CD4-positive, CD25-positive, alpha-beta regulatory T cell (primary cell): ENCODE measurements at places on chromosomes 1 and 21. TPM values are rescaled to one million over a fixed set of nuclear protein-coding genes. Genes with fewer than 3 reads are reported as not detected.

OR2L3 gene
- polyA plus RNA-seq: not detected

C1orf94 gene
- polyA plus RNA-seq: not detected

GFI1 gene
- 6.5 TPM for polyA plus RNA-seq

SPATA21 gene
- polyA plus RNA-seq: not detected

ELAVL4 gene
- polyA plus RNA-seq: not detected

FCER1G gene
- 121 TPM for polyA plus RNA-seq

- H3K36me3 ChIP-seq: no peaks in the 10 kb centered on the region
- peaks cover 50% of the 10 kb centered on the region for H3K4me1 ChIP-seq
- no peaks in the 10 kb centered on the region for H3K27me3 ChIP-seq
- peak overlapping the region; percentile 54 for H3K4me3 ChIP-seq
- peak overlapping the region; percentile 34 for H3K27ac ChIP-seq
These were observed 38.3 kb downstream of the CD34 start for GRCh38 chr1:207872621-207873020.

GRCh38 chr1:151980287-151981177 lies 13.1 kb downstream of the S100A10 start:
- no peak overlapping the region for H3K4me3 ChIP-seq
- peaks cover 17% of the 10 kb centered on the region for H3K4me1 ChIP-seq
- no peaks in the 10 kb centered on the region for H3K27me3 ChIP-seq

GRCh38 chr1:100353071-100353801 lies 930 bp downstream of the CDC14A start:
- peaks cover 22% of the 10 kb centered on the region for H3K36me3 ChIP-seq
- no peaks in the 10 kb centered on the region for H3K27me3 ChIP-seq
- peaks cover 53% of the 10 kb centered on the region for H3K4me1 ChIP-seq
- peak overlapping the region; percentile 99 for H3K4me3 ChIP-seq
- peak overlapping the region; percentile 95 for H3K27ac ChIP-seq

GRCh38 chr1:99943223-99943794 lies 26.5 kb upstream of the SLC35A3 start:
- H3K27me3 ChIP-seq: no peaks in the 10 kb centered on the region
- no peak for DNase-seq
- no peak overlapping the region for H3K27ac ChIP-seq
- H3K36me3 ChIP-seq: no peaks in the 10 kb centered on the region
- no peak overlapping the region for H3K4me3 ChIP-seq

DNA sequence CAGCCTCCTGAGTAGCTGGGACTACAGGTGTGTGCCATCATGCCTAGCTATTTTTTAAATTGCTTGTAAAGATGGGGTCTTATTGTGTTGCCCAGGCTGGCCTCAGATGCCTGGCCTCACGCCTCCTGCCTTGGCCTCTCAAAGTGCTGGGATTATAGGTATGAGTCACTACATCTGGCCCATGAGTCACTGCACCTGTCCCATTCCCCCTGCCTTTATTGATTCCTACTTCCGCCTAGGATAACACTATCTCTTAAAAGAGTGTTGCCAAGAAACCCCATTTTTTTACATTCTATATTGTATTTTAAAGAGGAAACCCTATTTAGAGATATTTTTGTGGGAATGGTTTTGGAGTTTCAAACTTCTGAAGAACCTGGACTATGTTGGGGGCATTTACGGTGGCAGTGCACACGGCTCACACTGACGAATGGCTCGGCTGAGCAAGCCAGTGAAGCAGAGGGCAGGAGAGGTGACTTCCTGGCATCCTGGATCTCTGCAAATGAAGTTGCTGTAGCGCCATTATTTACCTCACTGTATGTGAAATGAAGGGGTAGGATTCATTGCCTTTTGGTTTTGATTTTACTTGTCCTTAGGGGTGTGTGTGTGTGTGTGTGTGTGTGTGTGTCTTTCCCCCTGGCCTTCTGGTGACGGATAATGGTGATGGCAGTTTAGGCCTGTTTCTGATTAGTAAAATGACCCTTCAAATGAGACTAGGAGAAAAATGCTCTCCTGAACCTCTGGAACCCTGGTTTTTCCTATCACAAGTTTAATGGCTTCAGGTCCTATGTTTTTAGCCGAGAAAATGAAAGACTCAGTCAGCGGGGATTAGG lies 22.5 kb downstream of the KIF26B start:
- H3K4me1 ChIP-seq: no peaks in the 10 kb centered on the region
- no peak overlapping the region for H3K4me3 ChIP-seq
- no peaks in the 10 kb centered on the region for H3K27me3 ChIP-seq
- no peak for DNase-seq
- no peaks in the 10 kb centered on the region for H3K36me3 ChIP-seq

DNA sequence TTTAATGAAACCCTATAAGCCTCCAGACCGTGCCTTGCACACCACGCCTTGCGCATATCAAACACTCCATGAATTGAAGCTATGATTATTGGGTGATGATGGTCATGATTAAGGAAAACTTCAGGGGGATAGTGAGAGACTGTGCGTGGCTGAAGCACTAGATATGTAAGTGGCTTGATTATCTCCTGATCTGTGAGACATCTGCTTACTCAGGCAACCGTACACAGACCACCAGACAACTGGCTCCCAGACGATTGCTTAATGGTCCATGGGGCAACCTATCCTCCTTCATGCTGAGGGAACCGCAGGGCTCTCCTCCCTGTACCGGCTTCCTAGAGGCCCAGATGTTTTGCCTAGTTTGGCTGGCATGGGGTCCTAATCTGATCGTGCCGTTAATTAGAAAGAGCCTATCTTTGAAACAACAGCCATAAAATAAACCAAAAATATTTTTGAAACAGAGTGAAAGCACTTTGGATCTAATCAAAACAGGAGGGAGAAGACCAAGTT lies 51.6 kb downstream of the IRF2BP2 start:
- no peaks in the 10 kb centered on the region for H3K36me3 ChIP-seq
- no peak overlapping the region for H3K27ac ChIP-seq
- no peak overlapping the region for H3K4me3 ChIP-seq
- no peaks in the 10 kb centered on the region for H3K27me3 ChIP-seq
- H3K4me1 ChIP-seq: no peaks in the 10 kb centered on the region

DNA sequence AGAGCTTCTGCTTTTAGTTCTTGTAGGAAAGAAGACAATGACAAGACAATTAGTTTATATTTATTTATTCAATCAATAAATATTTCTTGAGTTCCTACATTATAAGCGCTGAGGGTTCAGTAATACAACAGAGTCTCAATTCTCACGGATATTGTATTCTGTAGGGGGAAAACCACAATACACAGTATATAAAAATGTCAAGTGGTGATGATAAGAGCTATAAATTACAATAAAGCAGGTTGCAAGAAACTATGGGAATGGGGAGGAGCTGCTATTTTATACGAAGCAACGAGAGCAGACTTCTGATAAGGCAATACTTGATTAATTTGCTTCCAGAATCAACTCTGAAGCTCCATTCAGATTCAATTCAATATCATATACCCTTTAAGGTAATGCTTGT lies 10.6 kb upstream of the XCL1 start:
- H3K4me1 ChIP-seq: no peaks in the 10 kb centered on the region
- no peak overlapping the region for H3K27ac ChIP-seq
- no peak for DNase-seq
- no peak overlapping the region for H3K4me3 ChIP-seq

DNA sequence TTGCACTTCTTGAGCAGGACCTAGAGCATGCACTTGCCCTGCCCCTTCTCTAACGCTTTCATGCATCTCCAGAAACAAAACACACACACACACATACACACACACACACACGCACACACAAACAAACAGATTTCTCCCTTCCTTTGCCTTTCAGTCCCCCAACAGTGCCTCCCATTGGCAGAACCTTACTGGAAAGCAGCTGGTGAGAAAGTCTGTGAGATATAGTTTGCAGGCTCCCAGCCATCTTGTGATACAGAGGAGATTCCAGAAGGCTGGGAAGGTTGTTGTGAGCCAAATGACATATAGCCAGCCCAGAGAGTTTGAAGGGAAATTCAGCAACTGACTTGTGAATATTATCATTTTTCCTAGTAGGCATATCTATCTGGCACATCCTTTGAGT lies 35.9 kb upstream of the ZRANB2 start:
- H3K27ac ChIP-seq: no peak overlapping the region
- no peak overlapping the region for H3K4me3 ChIP-seq
- H3K4me1 ChIP-seq: no peaks in the 10 kb centered on the region
- H3K36me3 ChIP-seq: no peaks in the 10 kb centered on the region

DNA sequence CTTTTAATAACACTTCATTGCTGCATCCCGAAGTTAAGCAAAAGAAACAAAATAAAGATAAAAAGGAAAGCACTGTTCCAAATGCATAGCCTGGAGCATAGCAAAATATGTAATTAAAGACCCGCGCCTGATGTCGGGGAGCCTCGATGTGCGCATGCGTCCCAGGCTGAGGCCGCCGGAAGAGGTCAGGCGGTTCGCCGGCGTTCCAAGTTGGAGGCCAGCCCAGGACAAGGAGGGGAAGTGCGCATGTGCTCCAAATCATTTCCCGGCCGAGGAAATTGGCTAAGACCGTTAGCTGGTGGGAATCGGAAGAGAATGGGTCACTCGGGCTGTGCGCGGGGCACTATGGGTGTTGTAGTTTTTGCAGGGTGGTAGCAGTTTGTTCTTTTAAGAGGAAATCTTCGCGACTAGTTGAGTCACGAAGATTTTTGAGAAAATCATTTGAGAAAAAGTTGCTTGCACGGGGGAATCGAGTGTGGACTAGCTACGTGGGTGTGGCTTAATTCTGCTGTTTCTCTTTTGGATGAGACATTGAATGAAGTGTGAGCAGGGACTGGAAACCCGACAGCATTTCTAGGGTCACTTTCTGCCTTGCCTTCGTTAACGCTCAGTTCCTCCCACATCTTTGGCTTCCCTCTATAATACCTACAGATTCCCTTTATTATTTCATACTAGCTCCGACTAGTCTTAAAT lies 31.0 kb upstream of the CD1D start:
- DNase-seq: peak; percentile 54
- no peaks in the 10 kb centered on the region for H3K36me3 ChIP-seq
- H3K27me3 ChIP-seq: peaks cover 2% of the 10 kb centered on the region
- peak overlapping the region; percentile 29 for H3K27ac ChIP-seq

DNA sequence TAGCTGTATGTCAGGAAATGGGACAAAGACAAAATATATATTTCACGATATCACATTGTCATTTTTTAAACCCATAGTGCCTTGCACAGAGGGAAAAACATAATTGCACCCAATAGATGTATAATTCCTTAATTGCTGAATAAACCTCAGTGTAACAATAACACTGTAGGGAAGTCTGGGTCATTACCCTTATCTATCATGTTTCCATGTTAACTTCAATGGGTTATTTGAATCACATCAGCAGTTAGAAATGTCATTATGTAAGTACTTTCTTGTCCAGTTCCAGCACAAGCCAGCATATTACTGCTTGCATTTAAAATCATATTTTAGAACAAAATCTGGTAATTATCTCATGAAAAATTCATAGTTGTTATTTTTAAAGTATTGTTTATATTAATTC lies 222.7 kb downstream of the HMCN1 start:
- H3K27me3 ChIP-seq: no peaks in the 10 kb centered on the region
- no peaks in the 10 kb centered on the region for H3K4me1 ChIP-seq
- H3K36me3 ChIP-seq: no peaks in the 10 kb centered on the region
- no peak overlapping the region for H3K27ac ChIP-seq
- DNase-seq: no peak

- H3K4me1 ChIP-seq: no peaks in the 10 kb centered on the region
- H3K27ac ChIP-seq: no peak overlapping the region
- no peaks in the 10 kb centered on the region for H3K36me3 ChIP-seq
- H3K4me3 ChIP-seq: no peak overlapping the region
These were observed 20.4 kb downstream of the LURAP1 start for GRCh38 chr1:46223472-46223943.

DNA sequence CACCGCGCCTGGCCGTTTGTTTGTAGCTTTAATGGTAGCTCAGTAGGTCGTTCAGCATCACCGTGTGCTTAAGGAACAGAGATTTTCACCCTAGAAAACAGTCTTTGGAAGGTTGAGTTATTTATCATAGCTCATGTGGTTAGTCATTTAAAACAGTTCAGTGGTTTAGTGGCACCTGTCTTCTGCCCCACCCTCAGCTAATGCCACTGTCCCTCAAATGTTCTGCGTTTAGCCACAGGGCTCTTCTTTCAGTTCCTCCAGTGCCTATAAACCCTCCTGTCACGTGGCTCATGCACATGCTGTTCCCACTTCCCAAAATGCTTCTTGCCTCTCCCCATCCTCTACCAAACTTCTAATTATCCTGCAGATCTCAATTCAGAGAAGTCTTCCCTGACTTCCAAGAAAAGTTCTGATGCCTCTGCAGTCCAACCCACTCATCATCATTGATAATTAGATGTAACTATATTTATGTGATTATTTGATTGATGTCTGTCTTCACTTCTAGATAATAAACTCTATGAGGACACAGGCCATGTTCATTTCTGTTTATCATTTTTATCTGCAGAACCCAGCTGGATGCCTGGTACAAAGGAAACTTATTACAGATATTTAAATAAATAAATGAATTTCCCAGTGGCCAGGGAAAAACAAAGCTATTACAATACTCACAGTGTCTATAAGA lies 14.4 kb upstream of the DIPK1A start:
- peak overlapping the region; percentile 42 for H3K4me3 ChIP-seq
- H3K36me3 ChIP-seq: no peaks in the 10 kb centered on the region
- H3K4me1 ChIP-seq: peaks cover 63% of the 10 kb centered on the region
- H3K27ac ChIP-seq: peak overlapping the region; percentile 51
- no peaks in the 10 kb centered on the region for H3K27me3 ChIP-seq
- DNase-seq: no peak

- DNase-seq: no peak
- H3K27ac ChIP-seq: no peak overlapping the region
- peaks cover 35% of the 10 kb centered on the region for H3K4me1 ChIP-seq
- H3K27me3 ChIP-seq: no peaks in the 10 kb centered on the region
- H3K36me3 ChIP-seq: no peaks in the 10 kb centered on the region
These were observed 2.1 kb upstream of the DEGS1 start for GRCh38 chr1:224180783-224181452.

DNA sequence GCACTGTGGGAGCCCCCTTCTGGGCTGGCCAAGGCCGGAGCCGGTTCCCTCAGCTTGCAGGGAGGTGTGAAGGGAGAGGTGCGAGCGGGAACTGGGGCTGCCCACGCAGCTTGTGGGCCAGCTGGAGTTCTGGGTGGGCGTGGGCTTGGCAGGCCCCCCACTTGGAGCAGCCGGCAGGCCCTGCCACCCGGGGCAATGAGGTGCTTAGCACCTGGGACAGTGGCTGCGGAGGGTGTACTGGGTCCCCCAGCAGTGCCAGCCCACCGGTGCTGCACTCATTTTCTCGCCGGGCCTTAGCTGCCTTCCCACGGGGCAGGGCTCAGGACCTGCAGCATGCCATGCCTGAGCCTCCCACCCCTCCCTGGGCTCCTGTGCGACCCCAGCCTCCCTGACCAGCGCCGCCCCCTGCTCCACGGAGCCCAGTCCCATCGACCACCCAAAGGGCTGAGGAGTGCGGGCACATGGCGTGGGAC lies 11.6 kb downstream of the SCYL3 start:
- peaks cover 58% of the 10 kb centered on the region for H3K36me3 ChIP-seq
- H3K4me1 ChIP-seq: no peaks in the 10 kb centered on the region
- H3K27ac ChIP-seq: no peak overlapping the region
- DNase-seq: no peak
- H3K4me3 ChIP-seq: no peak overlapping the region

GRCh38 chr1:33973799-33974545 lies 110.1 kb downstream of the HMGB4 start:
- no peaks in the 10 kb centered on the region for H3K4me1 ChIP-seq
- H3K27me3 ChIP-seq: no peaks in the 10 kb centered on the region
- H3K27ac ChIP-seq: no peak overlapping the region
- no peak for DNase-seq
- H3K36me3 ChIP-seq: no peaks in the 10 kb centered on the region

- peaks cover 41% of the 10 kb centered on the region for H3K36me3 ChIP-seq
- no peak overlapping the region for H3K27ac ChIP-seq
- H3K4me3 ChIP-seq: no peak overlapping the region
- H3K27me3 ChIP-seq: no peaks in the 10 kb centered on the region
These were observed 54.0 kb downstream of the ZNHIT6 start for GRCh38 chr1:85654066-85654782.
